A549 treated with GW870086 at 1 μM for 4 hours (cell line): ENCODE measurements at places on chromosomes 2 and 18. TPM values are rescaled to one million over a fixed set of nuclear protein-coding genes. Genes with fewer than 3 reads are reported as not detected.

ATIC gene
- 209 to 223 TPM (median 214 TPM) in 5 replicates for total RNA-seq

PROKR1 gene
- 0.03 TPM in 1 of 5 replicates, not detected in the others for total RNA-seq

CHRNA1 gene
- total RNA-seq, result not detected in 5 replicates

ZSCAN30 gene
- total RNA-seq, result 0.38 to 1.0 TPM (median 0.95 TPM) in 5 replicates

CRYGD gene
- not detected in 5 replicates for total RNA-seq

SLC30A3 gene
- total RNA-seq, result 3.0 to 4.1 TPM (median 3.5 TPM) in 5 replicates

GALNT14 gene
- 41.6 to 52.6 TPM (median 43.2 TPM) in 5 replicates for total RNA-seq

PFN4 gene
- 0.82 to 1.6 TPM (median 1.4 TPM) in 5 replicates for total RNA-seq

IGFBP5 gene
- 0.11 to 0.32 TPM (median 0.13 TPM) in 5 replicates for total RNA-seq

WDR35 gene
- 12.1 to 18.5 TPM (median 15.9 TPM) in 5 replicates for total RNA-seq

ST6GAL2 gene
- total RNA-seq, result 15.0 to 22.9 TPM (median 17.5 TPM) in 5 replicates

CABLES1 gene
- total RNA-seq, result 15.7 to 19.1 TPM (median 16.7 TPM) in 5 replicates

KCTD1 gene
- 32.4 to 37.9 TPM (median 36.9 TPM) in 5 replicates for total RNA-seq

ADI1 gene
- 48.8 to 62.5 TPM (median 55.6 TPM) in 5 replicates for total RNA-seq

MYOM1 gene
- total RNA-seq, result 0.08 to 0.26 TPM (median 0.15 TPM) in 5 replicates

EMILIN2 gene
- 8.9 to 16.6 TPM (median 14.0 TPM) in 5 replicates for total RNA-seq

MCM6 gene
- 46.6 to 50.6 TPM (median 48.7 TPM) in 5 replicates for total RNA-seq
